ENCODE measurements at places on chromosomes 7 and 10. TPM values are rescaled to one million over a fixed set of nuclear protein-coding genes. Genes with fewer than 3 reads are reported as not detected.

Gene NSMCE4A
- 63.3 TPM for total RNA-seq

Gene INMT
- total RNA-seq, result 51.8 TPM

Gene TMEM178B
- total RNA-seq, result 1.9 TPM

Gene SHOC2
- 49.6 TPM for total RNA-seq

Gene GPR85
- not detected for total RNA-seq

GRCh38 chr10:60400366-60400765 lies 10.7 kb upstream of the ANK3 start:
- H3K4me1 ChIP-seq, result no peaks in the 10 kb centered on the region
- H3K36me3 ChIP-seq, result no peaks in the 10 kb centered on the region
- no peak overlapping the region for H3K4me3 ChIP-seq
- no peaks in the 10 kb centered on the region for H3K27me3 ChIP-seq

DNA sequence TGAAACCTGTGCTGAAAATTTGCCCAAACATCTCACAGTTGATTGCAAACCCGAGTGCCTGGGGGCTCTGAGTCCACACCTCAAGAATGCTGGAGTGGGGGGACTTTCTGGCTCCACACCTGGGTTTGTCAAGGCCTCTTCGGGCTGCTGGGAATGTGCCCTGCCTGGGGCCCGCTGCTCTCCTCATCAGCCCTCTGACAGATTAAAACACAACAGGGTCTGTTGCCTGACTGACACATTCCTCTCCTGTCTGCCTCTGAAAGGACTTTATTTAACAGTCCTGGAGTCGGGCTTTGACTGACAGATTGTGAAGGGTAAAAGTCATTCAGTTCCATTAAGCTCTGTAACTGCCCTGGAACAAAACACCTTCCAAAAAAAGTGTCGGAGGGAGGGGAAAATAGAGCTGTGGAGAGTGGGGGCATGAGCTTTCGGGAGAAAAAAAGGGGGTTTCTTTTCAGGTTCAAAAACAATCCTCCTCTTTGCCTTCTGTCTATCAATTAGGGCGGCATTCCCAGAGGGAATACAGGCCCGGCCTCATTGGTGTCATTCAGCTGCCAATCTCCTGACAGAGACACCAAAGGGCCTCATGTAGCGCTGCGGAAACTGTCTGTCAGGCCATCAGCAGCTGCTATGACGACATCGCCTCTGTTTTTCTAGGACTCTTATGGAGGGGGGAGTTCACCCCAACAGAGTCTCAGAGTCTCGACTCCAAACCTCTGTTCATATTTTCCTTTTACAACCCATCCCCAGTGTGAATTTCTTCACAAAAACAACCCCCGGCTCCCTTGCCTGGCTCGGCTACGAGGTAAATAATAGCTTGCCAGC lies 398.8 kb upstream of the NFE2L3 start:
- H3K4me1 ChIP-seq, result peaks cover 18% of the 10 kb centered on the region
- no peaks in the 10 kb centered on the region for H3K27me3 ChIP-seq
- no peak for DNase-seq
- H3K4me3 ChIP-seq, result no peak overlapping the region

DNA sequence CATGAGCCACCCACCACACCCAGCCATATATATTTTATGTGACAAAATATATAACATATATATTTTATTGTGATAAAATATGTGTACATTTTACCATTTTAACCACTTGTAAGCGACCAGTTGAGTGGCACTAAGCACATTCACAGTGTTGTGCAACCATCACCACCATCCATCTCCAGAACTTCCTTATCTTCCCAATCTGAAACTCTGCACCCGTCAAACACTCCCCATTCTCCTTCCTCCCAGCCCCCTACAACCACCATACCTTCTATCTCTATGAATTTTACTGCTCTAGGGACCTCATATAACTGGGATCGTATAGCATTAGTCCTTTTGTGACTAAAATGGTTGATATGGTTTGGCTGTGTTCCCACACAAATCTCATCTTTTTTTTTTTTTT lies 20.8 kb upstream of the CYTH3 start:
- H3K4me1 ChIP-seq, result no peaks in the 10 kb centered on the region
- H3K27ac ChIP-seq, result no peak overlapping the region
- no peaks in the 10 kb centered on the region for H3K27me3 ChIP-seq
- H3K36me3 ChIP-seq, result no peaks in the 10 kb centered on the region
- no peak overlapping the region for H3K4me3 ChIP-seq
- no peak for DNase-seq

DNA sequence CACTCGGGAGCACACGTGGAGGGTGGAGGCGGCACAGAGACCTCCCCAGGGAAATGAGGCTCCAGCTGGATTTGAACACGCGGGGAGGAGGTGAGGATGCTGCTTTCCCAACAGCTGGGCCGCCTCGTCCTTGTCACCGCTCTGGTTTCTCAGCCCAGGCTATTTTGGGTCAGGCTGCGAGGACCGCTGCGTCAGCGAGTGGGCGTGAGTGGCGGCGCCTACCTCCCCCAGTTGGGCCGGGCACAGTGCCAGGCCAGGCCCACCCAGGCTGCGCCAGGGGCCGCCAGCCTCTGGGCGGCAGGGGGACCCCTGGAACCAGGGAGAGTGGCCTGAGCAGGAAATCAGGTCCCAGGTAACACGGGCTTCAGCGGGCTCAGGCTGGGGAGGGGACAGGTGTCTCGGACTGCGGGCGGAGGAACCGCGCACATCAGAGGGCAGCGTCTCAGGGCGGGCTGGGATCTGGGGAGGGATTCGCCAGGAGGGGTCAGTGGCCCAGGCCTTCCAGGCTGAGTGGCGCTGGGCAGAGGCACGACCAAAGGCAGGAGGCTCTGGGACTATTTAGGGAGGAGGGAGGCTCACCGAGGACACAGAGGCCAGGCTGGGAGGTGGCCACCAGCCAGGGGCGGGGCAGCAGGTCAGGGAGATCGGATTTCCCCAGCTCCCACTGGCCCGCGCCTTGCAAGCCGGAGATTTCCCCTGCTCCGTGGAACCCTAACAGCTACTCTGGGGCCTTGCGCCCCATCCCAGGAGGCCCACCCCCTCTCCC lies 125.2 kb upstream of the RET start:
- H3K36me3 ChIP-seq, result no peaks in the 10 kb centered on the region
- H3K27ac ChIP-seq, result no peak overlapping the region
- H3K4me3 ChIP-seq, result no peak overlapping the region
- no peaks in the 10 kb centered on the region for H3K27me3 ChIP-seq
- no peaks in the 10 kb centered on the region for H3K4me1 ChIP-seq
- peak; percentile 56 for DNase-seq
